NCI-H1436 treated with DMSO at 0.1 percent for 48 hours (cell line): ENCODE measurements at places on chromosomes 3 and 15.

- no peak for DNase-seq
Observed at GRCh38 chr3:110815008-110815583, 256.5 kb upstream of the NECTIN3 start.

DNA sequence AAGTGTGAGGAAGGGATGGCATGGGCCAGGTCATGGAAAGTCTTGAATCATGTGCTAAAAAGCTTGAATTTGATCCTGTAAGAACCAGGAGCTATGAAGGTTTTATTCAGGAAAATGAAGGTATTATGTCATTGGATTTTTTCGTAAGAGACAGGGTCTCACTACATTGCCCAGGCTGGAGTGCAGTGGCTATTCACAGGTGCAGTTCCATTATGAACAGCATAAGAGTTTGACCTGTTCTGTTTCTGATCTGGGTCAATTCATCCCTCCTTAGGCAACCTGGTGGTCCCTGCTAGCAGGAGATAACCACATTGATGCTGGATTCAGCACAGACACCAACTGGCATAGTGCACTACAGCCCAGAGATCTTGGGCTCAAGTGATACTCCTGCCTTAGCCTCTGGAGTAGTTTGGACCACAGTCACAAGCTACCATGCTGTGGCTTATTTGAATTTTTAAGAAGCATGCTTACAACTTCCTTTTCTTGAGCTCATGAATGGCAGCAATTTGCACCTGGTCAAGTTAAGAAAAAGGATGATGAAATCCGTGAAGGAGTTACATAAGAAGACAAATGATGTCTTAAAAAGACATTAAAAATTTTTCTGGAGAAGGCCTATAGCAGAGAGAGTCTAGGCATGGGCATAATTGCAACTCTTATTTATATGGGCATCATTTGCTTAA is 79.1 kb downstream of the CADPS start:
- DNase-seq = no peak

DNA sequence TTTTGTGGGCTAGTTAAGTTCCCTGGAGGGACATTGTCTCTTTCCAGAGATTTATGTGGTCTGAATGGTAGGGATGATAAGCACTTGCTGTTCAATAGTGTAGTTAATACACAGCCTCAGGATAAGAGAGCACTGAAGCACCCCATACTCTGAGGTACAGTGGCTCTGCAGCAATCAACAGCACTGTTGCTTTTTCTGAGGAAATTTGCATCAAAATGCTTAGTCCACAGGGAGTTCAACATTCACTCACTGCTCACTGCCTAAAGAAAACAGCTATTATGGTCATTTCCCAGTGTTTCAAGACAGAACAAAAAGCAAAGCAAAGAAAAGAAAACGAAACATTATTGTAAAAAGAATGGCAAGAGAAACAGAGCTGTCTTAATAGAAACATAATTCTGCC is 441.9 kb downstream of the PLOD2 start:
- peak; percentile 62 for DNase-seq

- DNase-seq = no peak
Observed at GRCh38 chr3:41638381-41638780, 323.5 kb downstream of the ULK4 start.

DNA sequence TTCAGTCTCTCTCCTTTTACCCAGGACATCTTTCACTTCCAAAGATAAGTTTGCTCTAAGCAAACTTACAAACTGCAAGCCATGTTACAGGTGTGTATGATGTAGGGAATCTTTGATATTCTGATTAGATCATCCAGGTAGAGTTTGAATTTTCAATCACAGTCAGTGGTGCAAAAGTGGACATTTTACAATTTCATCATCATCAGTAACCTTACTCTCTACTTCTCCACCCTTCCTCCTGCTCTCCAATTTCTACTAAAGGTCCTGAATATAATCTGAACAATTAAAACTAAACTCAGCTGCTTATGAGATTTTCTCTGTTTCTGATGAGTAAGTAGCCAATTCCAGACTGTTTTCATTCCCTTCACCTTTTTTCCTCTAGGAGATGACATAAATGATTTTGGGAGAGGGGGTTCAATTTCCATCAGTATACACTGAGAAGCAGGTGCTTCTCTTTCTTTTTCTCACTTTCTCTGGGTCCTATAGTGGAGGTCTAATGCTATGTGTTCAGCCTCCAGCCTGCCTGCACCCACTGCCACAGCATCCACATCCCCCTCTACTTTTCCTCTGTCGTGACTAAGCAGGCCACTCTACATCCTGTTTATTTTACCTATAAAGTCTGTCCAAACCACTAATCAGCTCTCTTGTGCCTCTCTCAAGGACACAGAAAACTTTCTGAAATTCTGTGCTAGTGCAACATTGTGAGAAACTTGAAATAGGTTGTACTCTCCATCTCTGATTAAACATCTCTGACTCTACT is 27.6 kb downstream of the SUCNR1 start:
- DNase-seq = no peak

DNA sequence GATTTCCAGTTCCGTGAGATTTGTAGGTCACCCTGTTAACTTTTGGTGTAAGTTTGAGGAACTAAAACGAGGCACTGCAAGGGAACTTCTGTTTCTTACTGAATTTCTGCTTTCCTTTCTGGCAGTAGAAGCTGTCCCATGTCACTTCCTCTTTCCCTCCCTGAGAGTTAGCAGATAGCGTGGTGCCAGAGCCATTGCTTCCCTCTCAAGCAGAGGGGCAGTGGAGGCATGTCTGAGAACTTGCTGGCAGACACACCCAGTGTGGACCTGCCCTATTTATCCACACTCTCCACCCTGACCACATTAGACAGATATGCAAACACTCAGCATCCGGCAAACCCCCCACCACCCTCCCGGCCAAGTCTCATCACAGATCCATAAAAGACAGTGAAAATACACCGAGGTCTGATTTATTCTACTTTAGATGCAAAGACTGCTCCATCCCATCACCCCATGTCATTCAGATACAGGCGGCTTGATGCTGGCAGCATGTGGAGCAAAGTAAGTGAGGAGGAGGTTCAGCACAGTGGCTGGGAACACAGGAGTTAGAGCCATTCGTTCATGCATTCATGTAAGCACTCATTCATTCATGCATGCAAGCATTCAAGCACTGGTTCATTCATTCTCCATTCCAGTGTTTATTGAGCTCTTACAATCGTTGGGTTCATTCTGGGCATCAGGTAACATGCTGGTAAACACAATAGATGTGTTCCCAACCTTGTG is 324.7 kb downstream of the SHQ1 start:
- DNase-seq = no peak

DNA sequence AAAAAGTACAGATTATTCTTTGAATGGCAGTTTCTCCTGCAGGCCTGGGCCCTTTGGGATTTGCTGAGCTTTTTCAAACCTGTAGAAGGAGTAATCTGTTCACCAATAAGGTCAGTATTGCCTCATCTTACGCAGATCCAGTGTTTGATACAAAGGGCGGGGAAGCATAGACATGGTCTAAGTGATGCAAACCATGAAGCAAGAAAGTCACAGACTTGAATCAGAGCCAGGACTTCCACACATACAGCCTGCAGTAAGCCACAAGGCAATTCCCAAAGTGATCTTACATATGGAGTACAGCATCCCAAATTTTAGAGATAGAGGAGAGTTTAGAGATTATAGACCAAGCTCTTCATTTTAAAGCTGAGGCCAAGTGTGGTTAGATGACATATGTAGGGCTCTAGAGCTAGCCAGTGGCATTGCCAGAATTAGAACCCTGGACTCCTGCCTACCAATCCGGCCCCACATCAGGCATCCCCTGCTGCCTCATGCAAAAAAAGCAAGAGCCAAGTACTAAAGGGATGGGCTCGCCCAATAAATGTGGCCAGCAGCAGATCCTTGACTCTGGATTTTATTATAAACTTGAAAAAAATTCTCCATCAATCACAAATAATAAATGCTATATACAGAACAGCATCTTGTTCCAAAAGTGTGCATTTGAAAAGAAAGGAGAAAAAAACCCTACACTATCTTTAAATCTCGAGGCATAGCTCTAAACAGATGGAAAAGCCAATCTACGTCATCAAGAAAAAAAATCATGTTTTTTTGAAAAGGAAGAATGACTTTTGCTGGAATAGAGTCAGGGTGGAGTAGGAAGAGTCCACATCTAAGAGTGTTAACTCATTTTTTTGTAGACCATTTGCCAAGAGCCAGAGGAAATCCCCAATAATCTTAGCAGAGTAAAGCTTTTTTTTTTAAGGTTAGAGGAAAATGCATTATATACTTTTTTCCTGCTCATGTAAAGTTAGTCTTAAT is 24.0 kb downstream of the ABI3BP start:
- no peak for DNase-seq

- no peak for DNase-seq
Observed at GRCh38 chr3:51549311-51549710, 10.8 kb downstream of the RAD54L2 start.

DNA sequence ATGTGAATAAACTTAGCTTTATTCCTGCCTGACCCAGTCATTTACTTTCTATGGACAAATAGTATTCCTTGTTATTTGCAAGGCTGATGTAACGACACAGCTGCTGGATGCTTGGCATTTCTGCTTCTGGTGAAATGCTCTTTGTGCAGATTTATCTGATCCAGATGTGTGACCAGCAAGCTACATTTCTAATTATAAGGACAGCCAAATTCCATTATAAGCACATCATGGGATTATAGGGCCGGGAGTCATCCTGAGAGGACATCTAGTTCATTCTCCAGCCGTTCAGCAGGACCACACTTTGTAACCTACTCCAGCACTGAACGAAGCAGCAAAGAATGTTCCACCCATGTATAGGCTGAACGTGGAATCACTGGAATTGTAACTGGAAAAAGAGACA is 42.9 kb downstream of the FNDC3B start:
- no peak for DNase-seq

DNA sequence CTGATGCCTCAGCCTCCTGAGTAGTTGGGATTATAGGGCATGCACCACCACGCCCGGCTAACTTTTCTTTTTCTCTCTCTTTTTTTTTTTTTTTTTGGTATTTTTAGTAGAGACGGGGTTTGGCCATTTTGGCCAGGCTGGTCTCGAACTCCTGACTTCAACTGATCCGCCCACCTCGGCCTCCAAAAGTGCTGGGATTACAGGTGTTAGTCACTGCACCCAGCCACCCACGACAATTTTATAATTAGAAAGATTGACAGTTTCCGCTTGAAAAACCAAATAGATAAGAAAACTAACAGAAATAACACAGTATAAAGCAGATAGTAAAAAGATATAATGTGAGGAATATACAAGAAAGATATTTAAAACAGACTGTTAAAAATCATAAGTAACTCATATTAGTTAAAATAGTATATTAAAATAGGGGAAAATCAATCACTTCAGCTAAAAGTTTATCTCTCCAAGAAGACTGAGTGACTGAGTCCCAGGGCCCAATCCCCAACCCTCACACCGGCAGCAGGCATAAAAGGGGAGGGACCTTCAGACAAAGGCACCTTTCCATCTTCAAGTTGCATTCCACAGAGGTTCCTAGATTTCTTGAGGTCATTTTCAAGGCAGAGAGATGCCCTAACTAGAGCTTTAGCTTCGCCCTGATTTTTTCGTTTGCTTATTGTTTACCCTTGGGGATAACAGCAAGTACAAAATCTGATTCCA is 1.4 kb upstream of the WHAMM start:
- DNase-seq = no peak

DNA sequence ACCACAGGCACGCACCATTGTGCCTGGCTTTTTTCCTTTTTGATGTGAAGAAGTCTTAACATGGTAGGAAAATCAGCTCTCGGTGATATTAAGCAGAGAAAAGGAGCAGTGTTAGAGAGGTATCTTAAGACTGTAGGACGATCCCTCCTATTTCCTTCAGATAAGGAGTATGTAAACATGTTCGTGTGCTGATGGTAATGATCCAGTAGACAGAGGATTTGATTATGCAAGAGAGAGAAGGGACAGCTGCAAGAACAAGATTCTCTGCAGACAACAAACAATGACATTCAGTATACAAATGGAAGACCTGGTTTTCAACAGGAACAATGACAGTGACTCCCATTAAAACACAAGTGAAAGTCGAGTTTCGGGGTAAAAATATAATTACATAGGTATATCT is 95.1 kb upstream of the MELTF start:
- DNase-seq = no peak

DNA sequence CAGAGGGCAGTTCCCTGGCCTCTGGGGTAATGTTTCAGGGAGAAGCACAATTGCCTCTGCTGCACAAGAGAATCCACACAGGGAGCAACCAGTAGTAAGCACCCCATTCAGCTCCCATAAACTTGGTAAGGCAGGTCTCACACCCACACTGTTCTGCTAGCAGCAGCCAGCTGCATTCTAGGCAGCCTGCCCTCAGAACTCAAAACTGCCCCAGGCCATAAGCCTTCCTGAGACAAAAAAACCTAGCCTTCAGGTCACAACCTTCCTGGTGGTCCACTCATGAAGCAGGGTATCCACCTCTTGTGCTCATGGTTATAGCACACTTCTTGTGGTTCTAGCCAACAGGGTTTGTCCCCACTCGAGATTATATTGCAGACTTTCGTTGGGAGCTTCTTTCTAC is 33.7 kb upstream of the ABI3BP start:
- no peak for DNase-seq
